ENCODE measurements at places on chromosomes 11 and 22.
A peak's percentile ranks its signal among the peaks of the same experiment; 100 is the strongest.

DNA sequence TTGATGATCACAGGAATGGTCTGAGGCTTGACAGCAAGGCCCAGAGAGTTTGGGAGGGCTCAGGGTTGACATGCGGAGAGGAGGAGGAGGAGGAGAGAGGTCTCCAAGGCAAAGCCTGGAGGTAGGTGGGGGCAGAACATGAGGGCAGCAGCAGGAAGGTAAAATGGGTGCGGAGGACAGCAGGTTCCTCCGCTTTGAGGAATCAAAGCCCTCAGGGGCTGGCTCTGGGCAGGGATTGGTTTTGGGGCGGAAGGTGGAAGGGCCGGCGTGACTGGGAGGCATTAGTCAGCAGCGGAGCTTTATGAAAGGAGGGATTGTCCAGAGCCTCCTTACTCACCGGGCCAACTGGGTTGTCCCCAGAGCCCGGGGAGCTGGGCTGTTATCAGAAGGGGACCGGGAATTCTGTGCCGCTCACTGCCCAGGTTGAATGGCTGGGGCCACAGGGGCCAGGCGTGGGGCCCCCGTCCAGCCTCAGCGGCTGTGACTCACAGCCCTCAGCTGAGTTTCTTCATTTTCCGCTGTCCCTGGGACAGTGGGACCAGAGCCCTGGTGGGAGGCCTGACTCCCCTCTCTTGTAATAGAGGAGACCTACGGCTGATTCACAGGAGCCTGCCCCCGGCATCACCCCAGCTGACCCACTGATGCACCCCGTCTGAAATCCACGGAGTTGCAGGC lies 36.2 kb downstream of the LIF start:
- DNase-seq = no peak

GRCh38 chr11:115473167-115473566 lies 31.0 kb downstream of the CADM1 start:
- DNase-seq = no peak

DNA sequence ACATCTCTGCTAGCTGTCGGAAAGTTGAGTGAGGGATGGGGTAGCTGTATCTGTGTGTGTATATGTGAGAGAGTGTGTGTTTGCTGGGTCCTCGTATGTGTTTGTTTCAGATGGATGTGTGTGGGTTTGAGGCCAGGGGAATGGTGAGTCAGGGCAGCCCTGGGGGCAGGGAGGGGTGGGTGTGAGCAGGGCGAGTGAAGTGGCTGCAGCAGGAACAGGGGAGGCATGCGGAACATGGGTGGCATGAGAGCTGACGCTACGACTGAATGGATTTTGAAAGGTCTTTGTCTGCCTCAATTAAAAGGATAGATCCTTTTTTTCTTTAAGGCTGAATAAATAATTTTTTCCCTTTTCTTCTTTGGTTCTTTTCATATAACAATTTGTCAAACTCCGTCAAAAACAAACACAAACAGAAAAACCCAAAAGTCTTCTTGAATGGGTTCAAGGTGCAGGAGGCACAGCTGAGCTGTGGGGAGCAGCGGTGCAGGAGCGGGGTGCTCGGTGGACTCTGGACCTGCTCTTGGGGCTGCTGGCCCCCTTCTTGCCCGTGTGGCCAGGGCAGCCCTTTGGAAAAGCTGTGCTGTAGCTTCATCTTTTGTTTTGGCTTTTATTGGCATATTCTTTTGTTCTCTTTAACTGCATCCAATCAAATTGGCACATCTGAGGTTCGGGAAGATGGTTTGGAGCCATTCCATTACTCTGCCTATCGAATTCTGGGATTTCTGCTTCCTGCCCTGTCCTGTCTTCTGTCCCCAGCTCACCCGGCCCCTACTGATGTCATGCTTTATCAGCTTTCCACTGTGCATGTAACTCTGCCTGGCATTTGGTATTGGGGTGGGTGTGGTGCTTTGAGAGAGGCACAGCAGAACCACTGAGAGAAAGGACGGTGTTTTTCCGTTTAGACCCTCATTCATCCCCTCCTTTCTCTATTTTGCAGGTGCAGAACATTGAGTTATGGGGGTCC lies 80.1 kb downstream of the ADAMTS15 start:
- DNase-seq = no peak

DNA sequence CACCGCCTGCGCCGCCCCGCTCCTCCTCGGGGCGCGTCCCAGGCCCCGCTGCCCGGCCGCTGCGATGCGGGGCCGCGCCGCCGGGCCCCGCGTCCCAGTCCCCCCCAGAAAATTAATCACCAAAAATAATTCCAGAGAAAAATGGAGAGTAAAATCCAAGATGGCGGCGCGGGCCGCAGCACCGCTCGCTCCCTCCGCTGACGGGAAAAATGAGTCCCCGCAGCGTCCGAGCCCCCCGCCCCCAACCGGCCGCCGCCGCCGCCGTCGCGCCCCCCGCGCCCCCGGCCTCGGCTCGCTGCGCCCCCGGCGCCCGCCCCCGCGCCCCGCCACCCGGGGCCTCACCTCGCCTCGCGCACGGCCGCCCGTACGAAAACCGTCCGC lies at the start of gene KMT5B:
Gene KMT5B, minus strand, starts transcription at position 162 of the 381 bp plus-strand sequence. CDS start 23,220 bp downstream, outside the sequence.
- DNase-seq = peak; percentile 85

- no peak for DNase-seq
Measured at GRCh38 chr11:125072218-125072960, 9.3 kb downstream of the SLC37A2 start.

GRCh38 chr11:6674862-6675261 lies 8.3 kb downstream of the MRPL17 start:
- no peak for DNase-seq

- DNase-seq = no peak
Measured at GRCh38 chr22:30908051-30908461, 60.5 kb downstream of the MORC2 start.

DNA sequence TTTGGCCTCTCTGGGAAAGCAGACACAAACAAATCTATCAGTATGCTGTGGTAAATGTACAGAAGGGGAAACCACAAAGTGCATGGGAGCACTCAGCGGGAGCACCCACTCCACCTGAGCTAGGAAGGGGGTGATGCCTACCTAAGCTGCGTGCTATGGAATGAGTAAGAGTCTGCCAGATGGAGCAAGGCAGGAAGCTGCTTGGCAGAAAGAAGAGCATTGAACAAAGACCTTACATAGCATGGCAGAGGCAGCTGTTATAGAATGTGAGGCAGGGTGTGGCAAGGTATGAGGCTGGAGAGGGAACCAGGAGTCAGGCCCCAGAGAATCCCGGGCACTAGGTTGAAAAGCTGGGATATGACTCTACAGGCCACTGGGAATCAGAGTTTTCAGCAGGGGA lies 13.8 kb upstream of the MTFP1 start:
- DNase-seq = no peak

DNA sequence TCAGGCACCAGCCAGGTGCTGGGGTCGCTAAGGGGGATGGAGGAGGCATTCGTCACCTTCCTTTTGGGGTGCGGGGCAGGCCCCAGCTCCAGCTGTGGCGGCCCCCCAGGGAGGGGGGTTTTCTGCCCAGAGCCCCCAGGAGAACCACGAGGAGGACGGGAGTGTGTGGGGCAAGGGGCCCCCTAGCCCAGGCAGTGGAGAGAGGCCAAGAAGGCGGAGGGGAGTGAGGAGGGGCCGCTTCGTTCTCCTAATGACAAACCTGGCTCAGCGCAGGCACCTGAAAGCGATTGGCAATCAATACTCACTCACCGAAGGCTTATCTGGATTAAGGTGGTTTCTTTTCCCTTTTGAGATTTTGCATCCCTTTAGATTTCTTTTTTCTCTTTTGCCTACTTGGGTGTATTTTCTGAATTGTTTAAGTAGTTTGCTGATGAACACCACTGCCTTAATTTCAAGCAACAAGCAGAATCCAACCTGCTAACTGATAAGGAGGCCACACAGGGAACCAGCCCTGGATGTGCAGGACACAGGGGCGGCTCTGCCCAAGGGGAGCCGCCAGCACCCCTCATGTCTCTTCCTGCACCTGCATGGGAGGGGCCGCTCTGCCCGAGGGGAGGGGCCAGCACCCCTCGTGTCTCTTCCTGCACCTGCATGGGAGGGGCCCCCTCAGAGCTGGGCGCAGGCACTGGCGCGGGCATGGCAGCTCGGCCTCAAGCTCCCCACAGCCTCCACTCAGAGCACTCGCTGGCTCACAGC lies 122.3 kb downstream of the BRD1 start:
- no peak for DNase-seq

GRCh38 chr11:71519546-71519945 lies 7.5 kb upstream of the KRTAP5-7 start:
- DNase-seq = no peak

GRCh38 chr11:36492724-36493304 lies 17.3 kb downstream of the TRAF6 start:
- DNase-seq = no peak

DNA sequence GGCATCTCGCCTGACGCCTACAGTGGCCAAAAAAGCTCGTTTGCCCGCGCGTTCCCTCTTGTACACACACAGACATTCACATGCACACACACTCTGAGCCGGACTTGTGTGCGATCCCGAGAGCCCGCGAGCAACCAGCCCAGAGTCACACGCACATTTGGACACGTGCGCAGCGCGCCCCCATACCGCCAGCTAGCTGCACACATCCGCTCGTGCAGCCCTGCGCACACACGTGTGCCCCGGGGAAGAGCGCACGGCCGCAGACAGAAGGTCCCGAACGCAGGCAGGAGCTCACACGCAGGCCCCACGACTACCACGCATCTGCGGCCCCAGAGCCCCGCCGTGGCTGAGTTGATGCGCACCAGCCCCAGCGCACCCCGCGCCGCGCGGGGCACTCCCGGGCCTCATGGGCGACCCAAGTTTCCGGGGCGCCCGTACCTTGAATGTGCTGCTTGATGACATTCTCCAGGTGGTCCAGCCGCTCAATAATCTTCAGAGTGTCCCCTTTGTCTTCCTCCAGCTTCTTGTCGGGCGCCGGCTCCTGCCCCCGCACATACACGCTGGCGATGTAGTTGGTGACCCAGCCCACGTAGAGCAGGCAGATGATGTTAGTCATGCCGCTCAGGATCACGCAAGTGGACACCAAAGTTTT lies 758 bp downstream of the GALNT18 start:
- DNase-seq = no peak

DNA sequence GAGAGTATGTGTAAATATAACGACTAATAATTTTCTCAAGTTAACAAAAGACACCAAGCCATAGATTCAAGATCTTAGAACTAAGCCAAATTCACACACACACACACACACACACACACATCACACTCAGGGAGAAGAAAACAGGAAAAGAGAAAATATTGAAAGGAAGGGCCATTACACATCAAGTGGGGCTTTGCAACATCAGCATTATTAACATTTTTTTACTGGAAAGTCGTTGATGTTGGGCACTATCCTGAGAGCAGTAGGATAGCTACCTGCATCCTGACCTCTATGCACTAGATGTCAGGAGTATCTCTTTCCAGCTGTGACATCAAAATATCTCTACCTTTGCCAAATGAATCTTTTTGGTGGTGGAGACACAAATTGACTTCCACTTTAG lies 8.9 kb downstream of the OR5D16 start:
- no peak for DNase-seq

GRCh38 chr11:12102588-12103410 lies 7.6 kb upstream of the MICAL2 start:
- DNase-seq = no peak

- no peak for DNase-seq
Measured at GRCh38 chr22:20887375-20887774, 28.6 kb downstream of the SNAP29 start.

DNA sequence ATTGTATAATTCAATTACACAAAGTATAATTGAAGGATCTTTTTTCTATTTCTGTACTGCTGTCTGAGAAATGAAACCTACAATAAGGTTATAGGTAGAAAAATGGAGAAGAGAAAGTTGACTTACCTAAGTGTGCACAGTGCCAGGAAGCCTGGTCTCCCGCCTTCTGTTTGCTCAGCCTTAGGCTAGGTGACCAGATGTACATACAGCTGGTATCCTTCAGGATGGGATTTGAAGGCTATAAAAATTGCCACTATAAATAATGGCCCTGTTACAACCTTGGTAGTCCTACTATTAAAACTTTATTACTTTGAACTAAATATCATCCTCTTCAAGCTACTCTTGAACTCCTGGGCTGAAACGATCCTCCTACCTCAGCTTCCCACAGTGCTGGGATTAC lies 19.7 kb downstream of the OR51E2 start:
- DNase-seq = no peak

- no peak for DNase-seq
Measured at GRCh38 chr11:26333906-26334305, 2.0 kb downstream of the ANO3 start.

GRCh38 chr11:132632641-132633124 lies 899.6 kb downstream of the OPCML start:
- DNase-seq = no peak

DNA sequence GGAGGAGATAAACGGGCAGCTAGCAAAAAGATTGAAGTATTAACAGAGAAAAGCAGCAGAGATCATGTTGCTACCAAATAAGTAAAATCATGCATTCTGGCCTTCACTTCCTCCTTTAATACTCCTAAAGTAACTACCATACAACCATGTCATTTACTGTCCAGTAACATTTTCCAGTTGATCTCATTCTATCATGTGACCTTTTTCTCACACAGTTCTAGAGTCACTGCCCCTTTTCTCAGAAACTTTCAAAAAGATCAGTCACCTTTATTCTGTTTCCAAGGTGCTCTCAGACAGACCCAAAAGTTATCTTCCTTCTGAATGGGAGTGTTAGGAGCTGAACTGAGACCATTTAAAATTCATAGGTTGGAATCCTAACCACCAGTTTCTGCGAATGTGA lies 984.4 kb downstream of the FAM181B start:
- DNase-seq = no peak

DNA sequence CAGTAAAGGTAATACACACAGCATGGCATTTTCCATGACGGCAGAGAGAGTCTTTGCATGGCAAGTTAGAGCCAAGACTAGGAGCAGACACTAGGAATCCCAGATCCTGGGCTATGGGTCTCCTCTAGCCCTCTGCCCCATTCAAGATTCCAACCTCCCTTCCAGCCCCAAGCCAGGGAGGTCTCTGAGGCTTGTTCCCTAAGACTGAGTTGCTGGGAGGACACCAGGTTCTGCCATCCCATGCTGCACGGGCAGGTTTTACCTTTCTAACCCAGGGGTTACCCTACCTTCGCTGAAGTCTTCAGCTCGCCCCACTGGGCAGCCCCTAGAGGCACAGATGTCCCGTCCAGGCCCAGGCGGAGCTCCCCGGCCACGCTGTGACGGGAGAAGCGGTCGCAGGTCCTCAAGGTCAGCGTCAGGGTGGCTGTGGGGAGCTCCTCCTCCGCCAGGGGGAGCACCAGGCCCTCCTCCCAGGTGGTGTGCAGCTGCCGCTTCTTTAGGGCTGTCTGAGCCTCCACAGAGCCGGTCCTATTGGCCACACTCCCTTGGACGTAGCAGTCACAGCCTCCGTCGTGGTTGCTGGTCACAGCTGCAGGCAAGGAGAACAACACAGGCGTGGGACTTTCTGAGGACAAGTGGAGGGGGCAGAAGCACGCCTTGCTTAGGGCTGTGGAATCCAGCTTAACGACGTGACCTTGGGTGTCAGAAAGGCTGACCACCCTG lies 33.8 kb downstream of the SYT13 start:
- DNase-seq = peak; percentile 59

- no peak for DNase-seq
Measured at GRCh38 chr11:10808235-10808552, 532 bp downstream of the EIF4G2 start.

All from HuH-7.5 (cell line).